ENCODE measurements at places on chromosomes 12 and 14.

- DNase-seq: no peak
Observed at GRCh38 chr14:54104601-54105145, 148.0 kb upstream of the BMP4 start.

GRCh38 chr12:58895053-58895452, 25.3 kb downstream of the LRIG3 start:
- no peak for DNase-seq

DNA sequence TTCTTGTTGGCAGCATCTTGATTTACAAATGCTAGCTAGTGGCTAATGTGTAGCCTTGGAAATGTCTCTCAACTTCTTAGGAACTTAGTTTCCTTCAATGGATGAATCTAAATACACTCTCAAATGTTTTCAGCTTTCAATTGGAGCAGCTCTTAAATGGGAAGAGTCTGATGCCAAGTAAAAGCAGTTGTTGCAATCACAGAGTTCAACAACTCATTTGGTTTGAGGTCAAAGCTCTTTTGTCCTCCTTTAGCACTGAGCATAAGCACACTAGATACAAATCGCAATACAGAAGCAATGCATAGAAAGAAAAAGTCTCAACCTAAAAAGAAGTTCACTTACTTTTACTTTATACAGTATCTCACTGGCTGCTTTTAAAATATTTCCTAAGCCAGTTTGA, 986.1 kb upstream of the FLRT2 start:
- no peak for DNase-seq

GRCh38 chr14:80977221-80977620, 21.8 kb downstream of the TSHR start:
- no peak for DNase-seq

- DNase-seq: no peak
Observed at GRCh38 chr12:52524241-52524897, 4.2 kb upstream of the KRT5 start.
